Stimulated activated CD4-positive, alpha-beta T cell treated with anti-CD3 and anti-CD28 coated beads, TNF-alpha, amount 100 ng/mL, for 48 hours (primary cell): ENCODE measurements at places on chromosomes 1 and 21.
A peak's percentile ranks its signal among the peaks of the same experiment; 100 is the strongest.

DNA sequence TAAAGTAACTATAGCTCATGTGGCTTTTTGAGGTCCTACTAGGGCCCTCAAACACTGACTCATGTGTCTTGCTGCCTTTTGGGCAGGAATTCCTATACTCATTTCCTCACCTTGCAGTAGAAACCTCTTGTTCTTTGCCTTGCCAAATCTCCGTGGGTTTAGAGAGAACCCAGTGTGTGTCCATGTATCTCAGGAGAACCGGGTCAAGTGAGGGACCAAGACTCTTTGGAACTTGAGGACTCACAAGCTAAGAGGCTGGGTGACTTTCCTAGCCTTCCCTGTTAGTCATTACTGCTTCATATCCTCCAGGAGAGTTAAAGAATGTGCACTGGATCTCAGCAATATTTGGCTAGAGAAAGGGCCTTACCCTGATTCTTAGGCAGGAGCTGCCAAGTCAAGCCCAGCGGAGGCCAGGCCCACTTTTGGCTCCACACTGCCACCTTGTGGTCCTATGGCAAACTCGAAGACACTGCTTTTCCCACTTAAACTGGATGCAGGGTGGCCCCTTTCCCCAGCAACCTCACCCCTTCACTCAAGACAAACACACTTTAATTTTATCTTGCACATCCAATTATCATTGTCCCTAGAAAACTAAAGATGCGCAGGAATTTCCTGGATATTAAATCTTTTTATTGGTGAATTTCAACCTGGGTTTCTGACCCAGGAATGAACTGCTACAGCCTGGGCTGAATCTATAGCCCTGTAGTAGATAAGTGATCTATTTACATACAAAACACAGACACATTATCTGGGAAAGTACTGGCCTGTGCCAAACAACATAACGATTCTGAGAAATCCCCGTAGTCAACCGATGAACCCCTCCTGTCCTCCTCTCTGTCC is 10.6 kb downstream of the AVPR1B start:
- peak; percentile 68 for DNase-seq

- no peak for DNase-seq
Observed at GRCh38 chr1:226976276-226976977, 36.3 kb downstream of the COQ8A start.

DNA sequence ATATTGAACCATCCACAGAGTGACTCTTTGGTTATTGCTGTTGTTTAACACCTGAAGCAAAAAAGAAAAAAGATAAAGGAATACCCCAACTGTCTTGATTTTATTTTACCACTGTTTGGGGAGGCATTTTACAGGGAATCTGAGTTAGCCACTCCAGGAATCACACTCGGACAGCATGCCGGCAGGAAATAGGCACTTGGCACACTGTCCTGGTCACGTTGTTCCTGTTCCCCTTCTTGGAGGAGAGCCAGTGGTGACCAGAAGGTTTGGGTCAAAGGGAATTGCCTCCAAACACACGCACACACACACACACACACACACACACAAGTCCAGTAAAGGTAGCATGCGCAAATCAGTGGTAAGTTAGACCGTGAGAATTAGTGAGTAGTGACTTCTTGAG is 13.8 kb downstream of the RGS4 start:
- no peak for DNase-seq

DNA sequence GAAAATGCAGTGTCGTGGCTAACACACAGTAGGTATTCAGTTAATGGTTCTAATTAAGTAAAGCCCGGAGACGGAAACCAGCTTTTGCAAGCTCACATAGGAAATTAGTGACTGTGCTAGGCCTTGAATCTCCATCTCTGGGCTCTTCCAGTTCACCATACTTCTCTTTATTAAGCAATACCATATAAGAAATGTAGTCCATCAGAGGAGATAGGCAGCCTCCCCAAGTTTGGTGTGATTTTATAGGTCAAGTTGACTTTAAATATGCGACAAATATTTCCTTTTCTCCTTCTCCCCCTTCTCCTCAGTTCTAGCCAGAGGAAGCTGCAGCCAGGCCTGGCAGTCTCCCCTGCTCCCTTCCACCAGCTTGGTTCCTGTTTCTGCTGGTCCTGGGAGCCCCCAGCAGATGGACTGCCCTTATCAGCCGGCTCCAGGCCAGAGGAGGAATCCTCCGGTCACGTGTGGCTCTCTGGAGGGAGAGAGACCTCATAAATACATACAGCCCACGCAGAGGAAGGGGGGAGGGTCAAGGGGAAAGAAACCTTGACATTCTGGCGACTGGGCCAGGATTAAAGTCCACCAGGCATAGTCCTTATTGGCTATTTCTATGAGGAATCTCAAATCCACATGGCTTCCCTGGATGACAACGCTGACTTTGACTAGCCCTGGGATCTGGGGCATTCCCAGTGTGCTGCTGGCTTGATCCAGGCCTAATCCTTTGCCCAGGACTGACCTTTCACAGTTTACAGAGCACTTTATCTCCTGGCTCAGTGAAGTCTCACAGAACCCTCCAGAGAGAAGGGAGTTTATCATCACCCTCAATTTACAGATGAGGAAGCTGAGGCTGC is 115.1 kb upstream of the JUN start:
- DNase-seq = no peak

- DNase-seq = no peak
Observed at GRCh38 chr21:46598581-46599572, 6.0 kb downstream of the S100B start.

DNA sequence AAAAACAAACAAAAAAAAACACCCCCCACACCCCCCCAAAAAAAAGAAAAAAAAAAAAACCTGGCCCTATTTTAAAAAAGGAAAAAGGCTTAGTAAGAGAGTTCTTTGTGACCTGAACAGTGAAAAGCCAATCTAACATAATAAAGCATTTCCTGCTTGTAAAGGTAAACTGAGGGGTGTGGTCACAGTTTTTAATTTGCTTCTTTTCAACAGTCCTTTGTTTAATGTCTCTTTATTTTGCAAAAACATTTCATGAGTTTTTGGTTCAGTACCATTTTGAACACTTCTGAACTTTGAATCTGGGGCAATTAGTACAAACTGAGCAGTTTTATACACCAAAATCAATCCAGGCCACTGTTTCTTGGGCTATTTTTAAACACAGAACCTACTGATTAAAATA is 37.6 kb downstream of the TOR3A start:
- DNase-seq = no peak

DNA sequence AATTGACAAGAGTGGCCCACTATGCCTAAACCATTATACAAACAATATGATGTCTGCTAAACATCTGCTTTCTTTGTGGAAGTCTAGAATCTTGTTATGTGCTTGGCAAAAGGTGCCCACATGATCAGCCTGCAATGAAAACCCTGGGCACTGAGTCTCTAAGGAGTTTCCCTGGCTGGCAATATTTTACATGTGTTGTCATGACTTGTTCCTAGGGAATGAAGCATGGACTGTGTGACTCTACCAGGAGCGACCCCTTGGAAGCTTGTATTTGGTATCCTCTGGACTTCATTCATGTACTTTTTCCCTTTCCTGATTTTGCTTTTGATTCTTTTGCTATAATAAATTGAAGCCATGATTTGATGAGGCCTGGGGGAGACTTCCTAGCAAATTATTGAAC is 324.9 kb downstream of the HHIPL2 start:
- no peak for DNase-seq

- no peak for DNase-seq
Observed at GRCh38 chr1:56151402-56151801, 428.0 kb downstream of the PLPP3 start.

GRCh38 chr1:154325583-154326545 is 539 bp downstream of the ATP8B2 start:
- DNase-seq = peak; percentile 23

- no peak for DNase-seq
Observed at GRCh38 chr1:154442006-154442740, 37.0 kb downstream of the IL6R start.

DNA sequence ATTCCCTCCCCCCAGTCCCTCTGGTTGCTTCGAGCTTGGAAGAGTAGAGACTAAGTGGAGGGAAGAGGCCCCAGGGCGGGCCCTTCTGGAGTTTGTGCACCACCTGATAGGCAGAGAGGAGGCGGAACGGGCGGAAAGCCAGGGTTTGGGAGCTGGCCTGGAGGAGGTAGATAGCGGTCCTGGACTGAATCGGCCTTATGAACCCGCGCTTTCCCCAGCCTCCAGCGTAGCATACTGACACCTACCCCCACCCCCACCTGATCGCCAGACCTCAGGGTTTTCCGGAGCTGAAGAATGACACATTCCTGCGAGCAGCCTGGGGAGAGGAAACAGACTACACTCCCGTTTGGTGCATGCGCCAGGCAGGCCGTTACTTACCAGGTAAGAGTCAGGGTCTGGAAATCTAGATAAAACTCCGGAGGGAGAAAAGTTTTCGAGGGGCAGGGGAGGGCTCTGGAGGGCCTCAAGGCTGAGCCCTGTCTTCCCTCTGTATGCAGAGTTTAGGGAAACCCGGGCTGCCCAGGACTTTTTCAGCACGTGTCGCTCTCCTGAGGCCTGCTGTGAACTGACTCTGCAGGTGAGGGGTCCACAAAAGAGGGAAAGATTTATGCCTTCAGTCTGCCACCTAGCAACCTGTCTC is 705 bp downstream of the UROD start:
- no peak for DNase-seq

- no peak for DNase-seq
Observed at GRCh38 chr1:37846647-37847339, 12.6 kb downstream of the MTF1 start.

DNA sequence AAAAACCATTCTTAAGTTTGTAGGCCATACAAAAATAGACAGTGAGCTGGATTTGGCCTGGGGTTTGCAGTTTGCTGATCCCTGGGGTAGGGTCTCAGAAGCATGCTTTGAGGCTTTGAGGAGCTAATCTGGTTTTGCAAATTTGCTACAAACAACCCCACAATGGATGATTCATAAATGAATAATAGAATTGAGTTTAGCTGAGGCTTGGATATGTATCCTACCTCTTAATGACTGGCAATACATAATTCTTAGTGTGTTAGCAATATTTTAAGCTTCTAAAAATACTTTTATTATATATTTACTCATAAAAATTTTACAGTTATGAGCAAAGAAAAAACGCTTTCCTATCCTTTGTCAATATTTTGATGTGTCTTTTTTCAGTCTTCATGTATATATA is 50.6 kb downstream of the ROR1 start:
- no peak for DNase-seq

GRCh38 chr21:41338455-41338854 is 21.9 kb downstream of the FAM3B start:
- no peak for DNase-seq

GRCh38 chr21:36260802-36261201 is 59.2 kb upstream of the MORC3 start:
- no peak for DNase-seq

- no peak for DNase-seq
Observed at GRCh38 chr1:163668472-163668871, 346.7 kb downstream of the NUF2 start.

DNA sequence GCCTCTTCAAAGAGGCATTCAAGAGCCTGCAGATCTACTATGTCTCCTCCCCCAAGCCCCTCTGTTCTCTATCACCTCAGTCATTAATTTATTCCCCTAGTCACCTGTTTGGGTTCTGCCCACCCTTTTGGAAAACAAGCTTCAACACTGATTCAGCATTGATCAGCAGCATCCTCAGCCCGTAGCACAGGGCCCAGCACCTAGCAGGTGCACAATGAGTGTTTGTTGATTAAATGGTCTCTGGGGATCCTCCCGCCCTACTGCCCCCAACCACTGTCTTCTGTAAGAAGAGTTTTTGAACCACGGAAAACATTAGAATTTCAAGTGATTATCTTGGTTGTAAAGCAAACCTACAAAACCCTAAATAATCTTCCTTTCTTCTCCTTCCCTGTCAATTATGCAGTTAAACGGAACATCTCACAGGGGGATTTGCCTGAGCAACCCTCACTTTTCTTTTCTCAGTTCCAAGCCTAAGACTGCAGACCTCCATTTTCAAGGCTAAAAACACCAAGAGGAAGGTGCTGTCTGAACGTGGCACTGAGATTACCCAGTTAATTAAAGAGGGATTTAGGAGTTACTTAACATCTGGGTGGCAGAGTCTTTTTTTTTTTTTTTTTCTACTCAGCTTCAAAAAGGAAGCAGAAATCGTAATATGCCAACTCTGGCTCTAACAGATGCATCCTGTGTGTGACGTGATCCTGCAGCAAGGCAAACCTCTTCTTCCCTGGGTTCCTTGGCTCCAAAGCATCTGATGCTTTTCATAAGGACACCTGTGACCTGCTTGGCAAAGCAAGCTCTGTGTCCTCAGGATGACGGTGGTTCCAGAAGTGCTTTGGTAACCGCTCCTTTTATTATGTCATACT is 163.0 kb downstream of the KAZN start:
- DNase-seq = no peak

DNA sequence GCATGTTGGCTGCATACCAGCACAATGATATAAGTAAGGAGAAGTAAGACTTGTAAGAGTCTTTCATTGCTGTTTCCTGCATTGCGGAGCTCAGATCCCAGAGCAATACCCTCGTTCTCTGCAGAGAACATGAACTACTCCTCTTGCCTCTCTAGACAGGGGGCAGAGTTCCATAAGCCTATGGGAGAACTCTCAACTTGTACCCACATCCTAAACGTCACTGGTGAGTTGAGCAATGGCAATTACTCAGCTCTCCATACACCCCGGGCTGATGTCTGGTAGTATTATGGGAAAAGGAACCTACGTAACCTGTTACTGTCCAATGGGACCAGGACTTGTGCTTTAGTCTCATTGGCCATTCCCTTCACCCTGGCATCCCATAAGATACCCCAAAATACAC is 27.3 kb upstream of the ZNF496 start:
- no peak for DNase-seq

- DNase-seq = no peak
Observed at GRCh38 chr1:24409535-24409934, 4.0 kb downstream of the STPG1 start.

- DNase-seq = no peak
Observed at GRCh38 chr1:17569200-17570139, 30.0 kb downstream of the ARHGEF10L start.

DNA sequence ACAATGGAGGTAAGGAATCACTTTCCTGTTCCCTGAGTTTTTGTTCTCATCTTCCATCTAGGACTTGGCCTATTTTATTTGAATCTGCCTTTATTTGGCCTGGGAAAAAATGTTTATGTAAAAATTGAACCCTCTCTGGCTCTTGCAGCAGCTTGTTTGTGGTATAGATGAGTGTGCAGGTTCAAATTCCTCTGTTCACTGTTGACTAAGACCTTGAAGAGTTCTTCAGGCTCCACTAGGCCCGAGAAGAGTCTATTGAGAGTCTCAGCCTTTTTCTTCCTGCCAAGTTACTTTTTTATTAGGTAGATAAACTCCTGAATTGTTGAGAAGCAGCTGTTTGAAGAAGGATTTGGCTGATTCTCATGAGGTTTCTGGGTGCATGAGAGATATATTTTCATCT is 248.8 kb upstream of the ADGRL2 start:
- no peak for DNase-seq

- no peak for DNase-seq
Observed at GRCh38 chr1:148353461-148354283, 129.4 kb downstream of the PPIAL4G start.

GRCh38 chr1:68278221-68278620 is 45.9 kb upstream of the WLS start:
- no peak for DNase-seq

- DNase-seq = no peak
Observed at GRCh38 chr1:159921700-159922504, 3.4 kb downstream of the TAGLN2 start.

- no peak for DNase-seq
Observed at GRCh38 chr1:67803380-67804279, 29.6 kb downstream of the GNG12 start.

- DNase-seq = no peak
Observed at GRCh38 chr21:28311411-28312190, 681.1 kb downstream of the LTN1 start.

GRCh38 chr1:215479567-215479966 is 87.5 kb upstream of the KCTD3 start:
- no peak for DNase-seq
